ENCODE measurements at places on chromosomes 1 and 21.

DNA sequence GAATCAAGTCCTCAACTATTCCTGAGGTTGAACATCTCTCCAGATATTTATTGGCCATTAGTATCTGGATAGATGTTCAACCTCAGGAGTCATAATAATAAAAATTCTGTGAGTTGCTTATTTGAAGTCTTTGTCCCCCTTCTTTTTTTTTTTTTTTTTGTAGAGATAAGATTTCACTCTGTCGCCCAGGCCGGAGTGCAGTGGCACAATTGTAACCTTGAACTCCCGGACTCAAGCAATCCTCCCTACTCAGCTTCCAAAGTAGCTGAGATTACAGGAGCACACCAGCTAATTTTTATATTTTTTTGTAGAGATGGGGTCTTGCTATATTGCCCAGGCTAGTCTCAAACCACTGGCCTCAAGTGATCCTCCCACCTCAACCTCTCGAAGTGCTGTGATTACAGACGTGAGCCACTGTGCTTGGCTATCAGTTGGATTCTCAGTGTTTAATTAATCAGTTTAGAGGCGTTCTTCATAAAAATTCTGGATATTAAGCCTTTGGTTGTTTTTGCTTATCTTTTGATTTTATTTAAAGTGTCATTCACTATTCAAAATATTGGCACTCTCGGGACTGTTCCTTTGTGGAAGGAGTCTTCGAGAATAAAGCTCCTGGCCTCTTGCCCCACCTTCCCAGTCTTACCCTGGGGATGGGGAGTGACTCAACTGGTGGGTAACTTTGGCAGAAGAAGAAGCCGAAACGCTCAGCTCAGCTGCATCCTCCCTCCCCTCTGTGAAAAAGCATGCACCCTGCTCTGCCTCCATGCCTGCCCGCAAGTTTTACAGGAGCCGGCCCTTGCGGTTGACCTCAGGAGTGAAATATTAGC, 11.2 kb upstream of the HYI start:
- no peak for DNase-seq

- no peak for DNase-seq
Observed at GRCh38 chr21:37093977-37094376, 20.9 kb downstream of the TTC3 start.

GRCh38 chr1:178434360-178434759, 62.4 kb downstream of the CLEC20A start:
- DNase-seq, result no peak

DNA sequence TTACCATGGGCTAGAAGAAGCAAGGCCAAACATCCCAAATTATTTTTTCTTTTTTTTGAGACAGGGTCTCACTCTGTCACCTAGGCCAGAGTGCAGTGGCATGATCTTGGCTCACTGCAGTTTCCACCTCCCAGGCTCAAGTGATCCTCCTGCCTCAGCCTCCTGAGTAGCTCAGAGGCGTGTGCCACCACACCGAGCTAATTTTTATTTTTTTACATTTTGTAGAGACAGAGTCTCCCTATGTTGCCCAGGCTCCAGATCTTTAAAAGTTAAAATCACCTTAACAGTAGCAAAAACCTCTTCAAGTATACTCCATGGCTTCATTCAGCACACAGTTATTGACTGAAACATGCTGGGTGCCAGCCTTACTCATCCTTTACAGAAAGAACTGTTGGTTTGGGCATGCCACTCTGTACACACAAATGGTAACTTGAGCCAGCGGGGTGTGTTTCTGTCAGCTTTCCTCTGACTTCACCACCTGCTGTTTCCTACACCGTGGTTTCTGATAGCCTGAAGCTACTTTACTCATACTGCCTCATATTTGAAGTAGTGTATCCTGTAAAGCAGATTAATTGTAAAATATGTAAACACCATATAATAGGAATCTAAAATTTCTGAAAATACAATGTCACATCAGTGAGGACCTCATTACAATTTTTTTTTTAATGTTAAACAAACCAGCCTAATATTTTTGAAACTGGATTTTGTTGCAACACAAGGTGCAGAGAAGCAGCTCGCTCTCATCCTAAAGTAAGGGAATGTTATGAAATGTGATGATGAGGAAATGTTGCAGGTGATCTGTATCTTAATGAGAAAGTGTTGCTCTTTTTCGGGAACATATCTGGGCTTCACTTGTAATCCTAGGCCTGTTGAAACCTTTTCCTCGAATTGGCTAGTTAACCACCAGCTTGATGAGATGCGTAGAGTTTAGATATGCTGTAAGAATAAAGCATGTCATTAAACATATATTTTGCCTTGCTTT, 113.9 kb downstream of the ATP5PO start:
- DNase-seq, result peak; percentile 86

DNA sequence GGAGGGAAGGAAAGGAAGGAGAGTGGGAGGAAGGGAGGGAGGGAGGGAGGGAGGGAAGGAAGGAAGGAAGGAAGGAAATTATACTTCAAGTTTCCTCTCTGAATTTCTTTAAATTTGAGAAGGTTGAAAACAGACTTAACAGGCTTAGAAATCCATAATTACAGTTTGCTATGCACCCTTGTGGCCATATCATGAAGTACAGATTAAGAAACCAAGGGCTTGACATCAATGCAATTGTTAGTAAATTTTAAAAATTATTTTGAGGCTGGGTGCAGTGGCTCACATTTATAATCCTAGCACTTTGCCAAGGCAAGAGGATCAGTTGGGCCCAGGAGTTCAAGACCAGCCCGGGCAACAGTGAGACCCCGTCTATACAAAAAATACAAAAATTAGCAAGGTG, 14.4 kb downstream of the ANP32E start:
- no peak for DNase-seq

GRCh38 chr1:20380616-20381035, 90.0 kb downstream of the VWA5B1 start:
- no peak for DNase-seq

DNA sequence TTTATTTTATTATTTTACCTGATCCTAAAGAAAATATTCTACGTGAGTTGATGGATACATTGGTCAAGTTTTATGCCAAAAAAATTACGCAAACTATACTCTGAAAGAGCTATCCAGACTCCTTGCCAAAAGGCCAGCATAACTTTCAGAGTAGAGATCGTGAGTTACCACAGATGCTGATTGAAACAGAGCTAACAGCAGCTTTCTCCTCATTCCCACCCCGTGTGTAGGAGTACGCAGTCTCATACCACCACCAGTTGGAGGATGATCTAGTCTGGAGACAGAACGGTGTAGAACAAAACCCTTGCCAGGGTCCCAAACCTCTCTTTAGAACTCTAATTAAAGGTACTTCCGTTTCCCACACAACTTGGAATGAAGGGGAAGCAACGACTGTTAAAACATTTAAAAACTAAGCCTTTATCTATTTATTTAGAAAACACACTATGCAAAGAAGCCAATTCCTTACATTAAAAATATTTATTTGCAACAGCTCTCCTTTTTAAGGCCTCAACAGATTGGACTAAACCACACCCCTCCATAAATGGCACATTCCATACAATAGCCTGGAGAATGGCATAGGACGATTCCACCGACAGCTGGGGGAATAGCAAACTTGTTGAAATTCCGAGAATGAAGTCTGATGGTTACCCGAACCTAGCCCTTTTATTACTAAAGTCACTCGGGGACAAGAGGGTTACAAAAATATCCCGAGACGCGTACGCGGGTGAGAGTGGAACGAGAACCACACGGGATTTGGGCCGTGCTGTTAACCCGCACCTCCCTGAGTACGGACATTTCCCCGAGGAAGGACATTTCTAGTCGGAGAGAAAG, 1.4 kb downstream of the NUCKS1 start:
- DNase-seq, result peak; percentile 58

DNA sequence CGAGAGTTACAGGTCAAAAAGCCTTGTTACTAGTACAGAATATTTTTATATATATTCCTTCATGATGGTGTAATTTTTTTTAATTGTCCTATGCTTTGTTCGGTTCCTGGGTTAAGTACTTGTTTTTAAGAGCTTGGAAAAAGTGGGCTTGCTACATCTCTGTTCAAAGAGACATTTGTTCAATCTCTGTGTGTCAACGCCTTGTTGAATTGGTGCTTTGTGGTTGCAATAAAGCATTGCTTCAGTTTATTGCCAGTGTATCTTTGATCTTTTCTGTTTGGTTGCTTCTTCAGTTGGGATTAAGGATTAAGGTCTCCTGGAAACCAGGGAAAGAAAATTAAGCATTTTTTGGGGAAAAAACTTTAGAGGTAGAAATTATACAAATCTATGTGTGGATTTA, 47.7 kb upstream of the DNASE2B start:
- no peak for DNase-seq

DNA sequence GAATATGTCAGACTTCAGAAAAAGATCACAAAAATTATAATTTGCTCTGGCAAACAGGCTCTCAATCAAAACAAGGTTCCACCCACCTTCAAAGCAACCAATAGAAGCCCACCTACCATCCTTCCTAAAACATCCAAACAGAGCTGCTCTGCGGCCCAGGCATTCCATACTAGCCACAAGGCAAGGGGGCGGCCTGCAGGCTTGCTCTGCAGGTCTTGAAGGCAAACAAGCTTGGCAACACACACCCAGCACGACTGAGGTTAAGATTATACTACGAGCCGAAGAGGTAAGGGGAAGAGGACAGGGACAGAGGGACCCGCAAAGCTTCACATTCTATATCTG, 207.3 kb downstream of the SLC45A1 start:
- DNase-seq, result no peak

DNA sequence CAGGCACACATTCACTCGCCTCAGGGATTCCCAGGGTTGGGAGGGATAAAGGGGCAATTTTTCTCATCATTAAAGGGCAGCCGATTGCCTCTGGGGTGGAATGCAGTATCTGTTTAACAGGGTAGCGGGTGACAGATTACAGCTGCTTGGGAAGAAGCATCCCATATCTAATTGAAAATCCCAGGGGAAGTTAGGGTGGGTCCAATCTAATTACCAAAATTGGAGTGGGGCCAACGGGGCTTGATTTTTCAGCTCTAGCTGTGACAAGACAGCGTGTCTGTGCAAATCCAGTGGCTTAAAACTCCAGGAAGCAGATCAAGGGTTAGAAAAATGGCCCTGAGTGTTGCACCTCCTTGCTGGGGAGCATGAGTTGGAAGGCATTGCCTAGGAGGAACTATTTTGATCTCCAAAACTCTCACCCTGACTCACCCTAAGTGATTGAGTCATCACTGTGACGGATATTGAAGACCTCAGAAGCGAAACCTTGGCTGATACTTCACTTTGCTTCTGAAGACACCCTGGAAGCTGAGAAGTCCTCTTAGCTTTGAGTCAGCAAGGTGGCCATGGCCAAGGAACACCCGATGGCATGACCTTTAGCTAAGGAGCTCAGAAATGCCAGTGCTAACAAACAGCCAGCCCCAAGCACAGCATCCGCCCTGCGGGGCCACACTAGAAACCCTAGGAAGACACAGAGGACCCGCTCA, 46.0 kb downstream of the GRHL3 start:
- DNase-seq, result no peak

- DNase-seq, result no peak
Observed at GRCh38 chr1:168293356-168293755, 12.7 kb downstream of the TBX19 start.

GRCh38 chr1:75672528-75673393, 51.7 kb upstream of the ACADM start:
- DNase-seq, result no peak

DNA sequence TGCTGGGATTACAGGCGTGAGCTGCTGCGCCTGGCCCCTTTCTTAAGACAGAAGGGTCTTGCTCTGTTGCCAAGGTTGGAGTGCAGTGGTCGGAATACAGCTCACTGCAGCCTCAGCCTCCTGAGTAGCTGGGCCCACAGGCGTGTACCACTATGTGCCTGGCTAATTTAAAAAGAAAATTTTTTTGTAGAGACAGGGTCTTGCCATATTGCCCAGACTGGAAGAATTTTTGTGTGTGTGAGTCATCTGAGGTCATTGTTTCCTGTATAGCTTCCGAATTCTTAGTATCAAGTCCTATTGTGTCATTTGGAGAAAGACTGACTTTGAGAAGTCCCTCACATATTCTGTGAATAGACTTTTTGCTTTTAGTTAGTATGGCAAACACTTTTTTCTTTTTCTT, 4.7 kb downstream of the SZRD1 start:
- DNase-seq, result no peak

DNA sequence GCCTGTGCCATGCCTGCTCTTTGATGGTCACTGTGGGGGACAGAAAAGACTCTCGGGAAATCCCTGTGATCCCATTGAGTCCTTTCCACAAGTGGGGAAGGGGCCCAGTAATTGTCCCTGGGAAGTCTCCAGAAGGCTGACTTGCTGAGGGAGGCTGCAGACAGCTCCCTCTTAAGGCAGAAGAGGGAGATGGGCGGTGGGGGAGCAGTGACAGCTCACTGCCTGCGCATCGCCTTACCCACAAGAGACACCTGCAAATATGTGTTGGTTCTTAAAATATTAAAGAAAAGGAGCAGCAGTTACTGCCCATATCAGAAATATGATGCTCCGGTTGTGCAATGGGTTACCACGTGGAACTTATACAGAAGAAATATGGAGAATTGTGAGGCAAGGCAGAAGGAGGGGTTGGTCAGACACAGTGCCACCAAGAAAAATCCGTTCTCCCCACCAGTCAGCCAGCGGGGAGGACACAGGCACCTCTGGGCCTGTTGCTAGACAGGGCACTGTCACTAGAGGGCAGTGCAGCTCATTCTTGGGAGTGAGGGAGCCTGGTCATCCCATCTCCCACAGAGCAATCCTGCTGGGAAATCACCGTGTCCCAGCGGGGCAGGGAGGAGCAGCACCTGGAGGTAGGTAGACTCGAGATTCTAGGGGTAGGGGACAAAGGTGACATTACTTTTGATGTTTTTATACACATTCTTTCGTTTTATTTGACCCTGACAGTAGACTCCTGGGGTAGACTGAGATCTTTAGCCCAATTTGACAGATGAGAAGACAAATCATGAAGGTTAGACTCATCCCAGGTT, 6.9 kb upstream of the CAMK1G start:
- no peak for DNase-seq

- DNase-seq, result no peak
Observed at GRCh38 chr1:233143241-233143640, 152.3 kb downstream of the PCNX2 start.

All from SHP77 treated with DMSO at 0.1 percent for 48 hours (cell line).